ENCODE measurements at places on chromosomes 7 and 10.

GRCh38 chr7:19210893-19211413, 65.7 kb upstream of the FERD3L start:
- no peak for DNase-seq

DNA sequence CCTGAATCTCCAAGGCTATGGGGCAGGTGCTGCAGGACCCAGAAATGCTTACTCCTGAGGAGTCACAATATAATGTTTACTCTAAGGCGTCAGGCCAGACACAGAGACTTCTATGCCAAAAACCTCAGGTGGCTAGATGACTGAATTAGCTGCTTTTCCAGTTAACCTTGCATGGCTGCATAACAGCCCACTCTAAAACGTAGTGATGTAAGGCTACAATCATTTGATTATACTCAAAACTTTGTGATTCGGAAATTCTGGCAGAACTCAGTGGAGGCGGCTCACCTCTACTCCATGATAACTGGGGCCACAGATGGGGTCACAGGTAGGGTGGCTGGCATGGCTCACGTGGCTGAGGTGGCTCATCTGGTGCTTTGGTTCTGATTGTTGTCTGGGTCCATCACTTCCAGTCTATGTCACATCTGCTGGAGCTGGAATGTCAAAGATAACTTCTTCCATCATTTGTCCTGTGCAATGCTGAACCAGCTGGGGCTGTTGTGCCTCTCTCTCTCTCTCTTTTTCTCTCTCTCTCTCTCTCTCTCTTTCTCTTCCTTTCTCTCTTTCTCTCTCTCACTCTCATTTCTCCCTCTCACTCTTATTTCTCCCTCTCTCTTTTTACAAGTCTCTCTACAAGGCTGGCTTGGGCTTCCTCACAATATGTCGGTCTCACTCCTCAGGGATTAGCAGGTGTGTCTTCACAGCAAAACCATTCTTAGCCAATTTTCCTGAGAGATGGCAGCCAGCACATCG, 11.8 kb downstream of the TMEM72 start:
- no peak for DNase-seq

DNA sequence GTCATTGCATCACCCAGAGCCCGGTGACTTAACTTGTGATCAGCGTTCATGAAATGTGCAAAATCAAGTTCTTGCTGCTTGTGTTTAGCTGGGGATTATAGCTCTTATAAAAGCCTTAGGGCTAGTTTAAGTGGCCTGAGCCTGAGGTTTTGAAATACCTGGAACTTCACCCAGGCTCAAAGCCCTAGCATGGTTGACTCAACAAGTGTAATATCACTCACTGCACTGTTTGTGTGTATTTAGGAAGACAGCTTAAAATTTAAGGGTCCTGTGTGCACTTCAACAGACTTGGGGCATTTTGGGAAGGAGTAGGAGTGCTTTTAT, 489.5 kb downstream of the GATA3 start:
- no peak for DNase-seq

GRCh38 chr10:34373211-34373610, 441.9 kb downstream of the PARD3 start:
- no peak for DNase-seq

- no peak for DNase-seq
Observed at GRCh38 chr10:35545878-35546590, 59.1 kb upstream of the GJD4 start.

- DNase-seq: no peak
Observed at GRCh38 chr7:113033959-113034358, 52.7 kb downstream of the GPR85 start.

GRCh38 chr7:120114626-120115025, 158.3 kb upstream of the KCND2 start:
- no peak for DNase-seq

DNA sequence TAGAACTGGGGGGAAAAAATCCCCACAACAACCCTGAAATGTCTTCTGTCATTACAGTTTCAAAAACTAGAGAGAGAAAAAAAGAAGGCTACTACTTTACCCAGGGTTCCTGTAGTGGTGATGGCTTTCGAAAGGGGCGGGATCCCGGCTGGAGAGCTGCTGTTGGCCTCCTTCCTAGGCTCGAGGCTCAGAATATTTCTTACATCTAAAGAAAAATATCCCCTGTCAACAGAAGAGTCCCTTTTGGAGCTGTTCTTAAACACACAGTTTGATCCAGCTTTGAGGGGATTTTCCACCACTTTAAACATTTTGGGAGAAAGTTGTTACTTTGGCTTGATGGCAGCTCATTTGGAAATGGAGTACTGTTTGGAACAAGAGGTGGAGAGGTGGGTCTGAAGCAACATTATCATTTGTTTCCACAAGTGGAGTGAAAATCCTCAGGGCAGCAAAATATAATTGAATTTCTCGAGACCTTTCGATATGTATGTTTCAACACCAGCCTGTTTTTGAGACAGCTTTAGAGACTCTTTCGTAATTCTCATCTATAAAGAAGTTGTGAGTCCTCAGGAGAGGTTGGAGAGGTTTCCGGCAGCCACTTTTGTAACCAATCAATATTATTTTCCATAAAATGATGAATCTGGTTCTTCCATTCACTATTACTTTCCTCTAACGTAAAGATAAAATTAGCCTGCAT, 5.1 kb downstream of the HOXA13 start:
- DNase-seq: no peak

- no peak for DNase-seq
Observed at GRCh38 chr10:46239247-46239646, 47.5 kb upstream of the ANTXRL start.

- no peak for DNase-seq
Observed at GRCh38 chr7:131602994-131603372, 46.6 kb upstream of the PODXL start.

DNA sequence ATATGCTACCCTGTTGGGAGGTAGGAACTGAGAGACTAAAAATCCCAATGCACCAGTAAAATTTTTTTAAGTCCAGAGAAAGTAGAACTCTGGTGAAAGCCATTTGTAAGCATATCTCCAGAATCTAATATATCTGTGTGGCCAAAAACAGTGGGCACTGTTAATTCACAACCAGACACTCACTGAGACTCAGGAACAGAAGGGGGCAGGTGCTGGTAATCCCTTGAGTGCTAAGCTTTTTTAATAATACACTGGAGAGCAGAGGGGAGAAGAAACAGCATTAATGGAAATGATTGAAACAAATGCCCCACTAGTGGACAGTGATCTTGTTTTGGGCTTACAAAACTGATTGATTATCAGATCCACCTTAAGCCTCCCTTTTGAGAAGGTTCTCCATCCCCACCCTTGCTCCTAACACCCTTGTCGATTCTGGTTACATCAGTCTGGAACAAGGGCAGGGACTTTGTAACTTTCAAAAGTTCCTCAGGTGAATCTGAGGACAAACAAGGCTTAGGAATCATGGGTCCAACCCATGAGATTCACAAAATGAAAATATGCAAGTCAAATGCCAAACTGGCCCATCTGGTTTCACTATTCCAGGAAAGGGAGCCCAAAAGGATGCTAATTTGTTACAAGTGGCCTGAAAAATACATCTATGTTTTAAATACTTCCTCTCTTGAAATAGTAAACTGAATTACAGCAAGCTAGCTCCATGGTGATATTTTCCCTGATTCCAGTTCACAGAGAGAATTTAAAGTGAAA, 29.7 kb downstream of the PLXNA4 start:
- no peak for DNase-seq

DNA sequence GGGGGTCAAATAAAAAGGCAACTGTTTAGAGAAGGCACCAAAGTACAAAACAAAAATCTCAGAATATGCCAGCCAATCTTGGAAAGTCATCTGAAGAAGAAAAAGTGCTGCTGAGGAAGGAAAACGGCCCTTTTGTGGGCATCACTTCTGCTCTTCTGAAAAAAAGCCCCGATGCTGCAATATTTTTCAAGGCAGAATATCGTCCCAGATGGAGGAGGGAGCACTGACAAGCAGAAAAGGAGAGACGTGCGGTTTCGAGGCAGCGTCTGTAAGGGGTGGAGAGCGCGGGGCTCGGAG, 959 bp upstream of the ATRNL1 start:
- no peak for DNase-seq

DNA sequence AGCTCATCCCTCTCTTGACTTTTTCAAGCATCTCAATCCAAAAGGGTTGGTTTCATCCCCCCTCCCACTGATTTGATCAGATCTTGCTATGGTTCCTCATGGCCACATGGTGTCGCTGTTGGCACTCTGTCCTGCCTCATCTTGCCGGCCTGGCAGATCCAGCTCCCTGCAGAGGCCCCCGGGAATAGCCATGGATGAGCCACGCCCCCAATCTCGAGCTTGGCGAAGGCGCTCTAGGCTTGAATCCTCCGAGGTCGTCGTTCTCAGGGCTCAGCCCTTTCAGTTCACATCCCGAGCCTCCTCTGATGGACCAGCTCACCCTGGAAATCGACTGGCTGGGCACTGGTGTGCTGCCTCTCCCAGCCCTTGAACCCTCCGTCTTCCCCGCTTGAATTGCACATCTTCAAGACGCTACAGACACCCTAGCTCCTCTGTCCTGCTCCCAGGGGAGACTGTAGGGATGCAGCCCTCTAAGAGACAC, 628.7 kb downstream of the TYW1 start:
- peak; percentile 92 for DNase-seq
